DMS79 treated with DMSO at 0.1 percent for 48 hours (cell line): ENCODE measurements at places on chromosomes 2 and 18.
A peak's percentile ranks its signal among the peaks of the same experiment; 100 is the strongest.

- DNase-seq, result peak; percentile 80
These were observed 20.6 kb downstream of the RPL37A start for GRCh38 chr2:216519154-216519762.

DNA sequence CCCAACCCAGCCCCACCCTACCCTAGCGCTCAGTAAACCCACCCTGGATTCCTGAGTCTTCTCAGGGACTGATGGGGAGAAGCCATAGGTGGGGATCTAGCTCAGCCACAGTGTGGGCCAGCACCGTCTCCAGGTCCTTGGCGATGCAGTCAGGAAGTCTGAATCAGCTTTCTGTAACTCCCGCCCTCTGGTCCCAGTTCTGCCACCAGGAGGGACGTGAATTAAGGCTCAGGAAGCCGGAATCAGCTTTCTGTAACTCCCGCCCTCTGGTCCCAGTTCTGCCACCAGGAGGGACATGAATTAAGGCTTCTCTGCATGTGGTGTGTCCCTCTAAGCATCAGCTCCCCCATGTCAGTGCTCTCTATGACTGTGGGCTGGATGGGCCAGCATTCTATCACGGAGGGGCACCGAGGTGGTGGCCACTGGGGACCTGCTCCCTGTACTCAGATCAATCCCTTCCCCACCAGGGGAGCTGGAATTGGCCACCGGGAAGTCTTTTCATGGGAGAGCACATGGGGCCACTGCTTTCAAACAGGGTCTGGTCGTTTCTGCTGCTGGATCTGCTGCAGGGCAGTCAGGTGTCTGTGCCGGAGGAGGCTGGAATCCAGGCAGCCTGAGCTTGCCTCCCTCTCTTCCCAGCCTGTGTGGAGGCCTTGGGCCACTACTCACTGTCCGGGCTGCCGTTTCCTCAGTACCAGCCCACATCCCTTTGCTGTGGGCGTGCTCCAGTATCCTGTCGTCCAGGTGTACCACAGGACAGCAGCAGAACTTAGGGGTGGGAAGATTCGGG is 24.7 kb downstream of the ASB18 start:
- DNase-seq, result no peak

DNA sequence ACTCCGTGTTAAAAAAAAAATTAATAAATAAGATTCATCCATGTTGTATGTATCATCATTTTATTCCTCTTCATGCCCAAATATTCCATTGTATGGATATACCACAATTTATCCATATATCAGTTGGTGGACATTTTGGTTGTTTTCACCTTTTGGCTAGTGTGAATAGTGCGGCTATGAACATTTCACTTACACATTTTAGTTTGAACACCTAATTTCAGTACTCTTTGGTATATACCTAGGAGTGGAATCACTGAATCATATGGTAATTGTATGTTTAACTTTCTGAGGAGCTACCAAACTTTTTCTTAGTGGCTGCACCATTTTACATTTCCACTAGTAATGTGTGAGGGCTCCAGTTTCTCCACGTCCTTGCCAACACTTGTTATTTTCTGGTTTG is 20.0 kb downstream of the CDCA7 start:
- DNase-seq, result no peak

DNA sequence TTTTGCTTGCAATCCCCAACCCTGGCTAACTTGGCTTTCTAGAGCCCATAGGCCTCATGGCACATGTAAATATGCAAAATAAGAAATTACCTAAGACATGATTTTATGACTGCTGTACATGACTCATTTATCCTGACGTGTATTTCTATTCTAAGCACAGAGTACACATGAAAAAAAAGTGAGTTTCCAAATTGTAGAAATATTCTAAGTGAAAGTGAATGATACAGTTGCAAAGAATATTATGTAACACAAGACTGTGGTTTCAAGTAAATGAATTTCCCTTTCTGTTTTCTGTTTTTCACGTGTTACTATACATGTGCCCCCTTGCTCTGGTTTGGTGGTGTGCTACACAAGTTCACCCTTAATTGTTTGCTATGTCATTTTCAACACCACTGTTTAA is 162.4 kb downstream of the LRP1B start:
- no peak for DNase-seq

DNA sequence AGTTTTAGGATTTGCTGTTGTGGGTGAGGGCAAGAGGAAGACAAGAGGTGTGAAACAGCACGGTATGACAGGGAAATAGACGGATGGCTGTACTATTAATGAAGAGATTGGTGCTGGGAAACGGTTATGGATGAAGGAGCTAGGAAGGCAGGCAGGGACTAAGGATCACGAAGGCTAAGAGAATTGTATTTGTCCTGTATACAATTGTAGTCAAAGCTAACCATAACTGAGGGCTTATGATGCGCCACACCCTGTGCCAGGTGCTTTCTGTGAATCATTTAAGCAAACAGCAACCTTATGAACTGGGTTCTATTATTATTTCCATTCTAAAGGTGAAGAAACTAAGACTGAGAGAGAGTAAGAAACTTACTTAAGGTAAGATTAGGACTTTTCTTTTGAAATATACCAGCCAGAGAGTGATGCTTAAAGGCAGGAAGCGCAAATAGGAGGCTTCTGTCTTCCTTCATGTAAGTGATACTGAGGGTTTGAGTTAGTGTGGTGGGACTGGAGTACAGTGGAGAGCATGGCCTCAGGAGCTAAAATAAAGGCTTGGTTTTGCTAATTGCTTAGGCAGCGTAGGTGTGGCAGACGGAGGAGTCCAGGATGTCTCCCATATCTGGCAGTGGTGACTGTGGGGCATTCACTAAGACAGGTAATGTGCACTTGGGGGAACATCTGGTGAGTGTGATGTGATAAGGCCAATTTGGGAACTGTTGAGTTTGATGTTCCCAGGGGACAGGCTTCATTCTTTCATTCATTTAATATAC is 85.8 kb downstream of the PLEKHM3 start:
- DNase-seq, result no peak

DNA sequence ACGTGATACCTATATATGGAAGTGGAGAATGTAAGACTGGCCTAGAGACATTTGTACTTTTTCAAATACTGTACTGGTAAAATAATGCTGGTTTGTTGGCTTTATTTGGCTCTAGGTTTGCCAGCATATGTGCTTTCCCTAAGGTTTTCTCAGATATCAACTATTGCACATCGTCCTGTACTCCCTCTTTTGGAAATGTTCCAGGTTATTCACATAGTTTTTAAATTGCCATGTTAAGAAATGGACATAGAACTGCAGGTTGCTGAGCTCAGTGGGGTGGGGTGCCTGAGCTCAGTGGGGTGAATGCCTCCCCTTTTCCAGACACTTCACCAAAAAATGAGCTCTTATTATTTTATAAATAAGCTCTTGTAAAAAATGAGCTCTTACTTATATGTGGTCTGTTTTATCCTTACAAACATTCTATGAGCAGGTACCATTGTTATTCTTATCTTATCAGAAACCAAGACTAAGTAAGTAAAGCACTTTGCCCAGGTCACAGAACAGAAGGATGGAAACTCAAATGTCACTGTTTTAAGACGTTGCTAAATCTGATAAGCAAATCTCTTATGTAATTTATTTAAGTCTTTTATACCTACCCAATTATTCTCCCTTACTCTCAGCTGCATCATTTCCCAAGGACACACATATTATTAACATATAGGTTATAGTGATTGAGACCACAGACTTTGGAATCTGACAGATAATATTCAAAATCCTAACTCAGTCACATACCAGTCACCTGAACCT is 99.0 kb downstream of the CPS1 start:
- DNase-seq, result no peak

DNA sequence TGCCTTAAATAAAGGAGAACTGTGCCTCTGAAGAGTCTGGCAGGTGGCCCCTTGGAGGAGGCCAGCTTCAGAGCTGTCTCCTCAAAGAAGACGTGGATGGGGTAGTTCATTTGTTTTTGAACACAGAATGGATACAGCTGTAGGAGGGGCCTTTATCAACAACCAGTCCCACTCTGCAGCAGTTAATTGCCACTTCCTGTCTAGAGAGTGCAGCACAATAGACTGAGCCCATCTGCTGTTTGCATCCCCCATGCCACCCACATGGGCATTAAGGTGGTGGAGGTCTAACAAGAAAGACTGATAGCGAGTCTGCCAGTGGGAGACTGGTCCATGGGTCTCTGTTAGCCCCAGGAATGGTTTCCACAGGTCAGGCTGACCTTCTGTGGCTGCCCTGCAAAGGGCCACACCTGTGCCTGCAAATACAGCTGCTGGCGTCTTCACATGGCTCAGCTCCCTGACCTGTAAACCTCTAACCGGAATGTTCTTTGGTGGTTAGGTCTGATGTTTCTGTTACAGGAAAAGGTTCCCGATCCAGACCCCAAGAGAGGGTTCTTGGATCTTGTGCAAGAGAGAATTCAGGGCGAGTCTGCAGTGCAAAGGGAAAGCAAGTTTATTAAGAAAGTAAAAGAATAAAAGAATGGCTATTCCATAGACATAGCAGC is 153.3 kb upstream of the ITGA6 start:
- DNase-seq, result no peak

DNA sequence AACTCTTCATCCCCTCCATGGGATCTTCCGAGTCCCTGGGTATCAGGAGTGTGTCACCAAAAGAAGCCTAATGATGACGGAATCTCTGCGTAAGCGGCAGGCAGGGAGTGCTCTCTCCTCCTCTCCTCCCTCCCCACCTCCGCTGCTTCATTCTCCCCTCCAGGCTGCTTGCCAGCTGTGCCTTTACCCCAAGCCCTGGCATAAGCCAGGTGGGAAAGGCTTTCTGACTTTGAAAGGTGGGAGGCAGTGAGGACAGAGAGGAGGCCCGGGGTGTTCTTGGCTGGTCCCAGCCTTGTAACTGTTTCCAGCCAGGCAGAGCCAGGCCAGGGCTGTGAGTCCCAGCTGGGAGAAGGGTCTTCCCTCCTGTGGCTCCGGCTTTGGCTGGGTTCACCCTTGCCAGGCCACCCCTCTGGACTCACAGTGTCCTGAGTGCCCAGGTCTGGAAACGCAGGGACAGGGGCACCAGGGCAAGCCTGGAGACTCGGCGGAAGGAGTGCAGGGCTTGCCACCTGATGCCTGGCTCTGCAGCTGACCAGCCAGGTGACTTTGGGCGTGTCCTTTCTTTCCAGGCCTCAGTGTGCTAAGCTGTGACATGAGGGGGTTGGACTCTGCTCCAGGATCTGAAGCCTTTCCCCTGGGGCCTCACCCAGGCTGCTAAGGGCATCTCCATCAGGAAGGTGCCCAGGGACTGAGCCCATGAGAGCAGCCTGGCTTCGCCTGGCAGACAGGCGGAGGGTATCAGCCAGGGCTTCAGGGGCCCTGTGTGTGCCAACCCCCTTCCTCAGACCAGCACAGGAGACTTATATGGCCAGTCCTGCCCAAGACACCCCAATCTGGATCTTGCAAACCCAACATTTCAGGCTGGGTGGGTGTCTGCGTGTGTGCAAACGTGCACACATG is 32.7 kb upstream of the HPCAL1 start:
- no peak for DNase-seq

- peak; percentile 98 for DNase-seq
These were observed 23.7 kb upstream of the CXCR4 start for GRCh38 chr2:136141510-136142149.

DNA sequence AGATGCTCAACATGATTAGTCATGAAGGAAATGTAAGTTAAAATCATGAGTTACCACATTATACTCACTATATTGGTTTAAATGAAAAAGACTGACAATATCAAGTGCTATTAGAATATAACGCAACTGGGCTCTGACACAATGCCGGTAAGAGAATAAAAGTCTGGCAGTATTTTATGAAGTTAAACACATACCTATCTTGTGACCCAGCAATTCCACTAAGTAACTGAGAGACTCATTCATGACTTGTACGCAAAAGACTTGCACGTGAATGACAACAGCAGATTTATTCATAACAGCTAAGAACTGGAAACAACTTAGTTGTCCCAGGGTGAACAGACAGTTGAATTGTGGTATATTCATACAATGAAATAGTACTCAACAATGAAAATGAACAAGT is 342.1 kb downstream of the SLC4A3 start:
- no peak for DNase-seq

GRCh38 chr2:3326182-3326537 is 51.5 kb downstream of the EIPR1 start:
- no peak for DNase-seq

- no peak for DNase-seq
These were observed 2.2 kb upstream of the IL1RN start for GRCh38 chr2:113124984-113125855.

DNA sequence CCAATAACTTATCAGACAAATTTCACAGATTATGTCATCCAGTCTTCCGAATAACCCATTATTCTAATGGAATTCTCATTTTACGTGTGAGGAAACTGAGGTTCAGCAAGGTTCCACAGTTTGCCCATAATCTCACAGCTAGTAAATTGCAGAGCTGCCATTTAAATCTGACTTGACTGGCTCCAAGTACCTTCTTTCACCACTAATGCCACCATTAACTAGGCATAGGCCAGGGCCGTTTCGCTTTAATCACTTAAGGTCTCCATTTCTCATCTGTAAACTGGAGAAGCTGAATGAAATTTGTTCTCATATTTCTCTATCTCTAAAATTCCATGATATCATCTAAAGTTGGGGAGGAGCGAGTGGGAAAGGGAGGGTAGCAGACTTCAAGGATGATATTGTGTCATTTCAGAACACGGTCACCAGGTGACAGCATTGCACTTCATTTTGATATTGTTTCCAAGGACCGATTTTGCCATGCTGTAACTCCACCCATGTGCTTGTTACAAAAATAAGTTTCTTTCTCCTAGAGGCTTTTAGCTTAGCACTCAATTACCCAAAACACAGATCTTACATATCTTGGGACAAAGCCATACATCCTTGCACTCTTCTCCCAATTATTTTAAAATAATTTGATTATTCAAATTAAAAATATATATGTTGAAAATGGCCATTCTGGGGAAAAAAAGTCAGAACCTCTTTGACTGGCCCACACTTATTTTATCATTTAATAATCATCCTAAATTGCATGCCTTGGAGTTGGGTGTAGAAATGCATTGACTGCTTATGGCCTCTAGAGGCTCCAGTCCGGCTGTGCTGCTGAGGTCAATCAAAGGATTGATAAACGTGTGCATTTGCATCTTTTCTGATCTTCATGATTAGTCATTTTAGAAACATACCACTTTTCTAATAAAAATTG is 123.8 kb downstream of the AKAIN1 start:
- peak; percentile 61 for DNase-seq

GRCh38 chr2:71548646-71549425 is 95.5 kb downstream of the DYSF start:
- DNase-seq, result peak; percentile 14

GRCh38 chr2:149313512-149313972 is 16.8 kb upstream of the LYPD6 start:
- peak; percentile 79 for DNase-seq

GRCh38 chr2:77028032-77028600 is 494.1 kb downstream of the LRRTM4 start:
- DNase-seq, result peak; percentile 66
